ENCODE measurements at places on chromosomes 7 and 10.

- DNase-seq = no peak
Observed at GRCh38 chr10:102326031-102326430, 69.5 kb upstream of the NFKB2 start.

DNA sequence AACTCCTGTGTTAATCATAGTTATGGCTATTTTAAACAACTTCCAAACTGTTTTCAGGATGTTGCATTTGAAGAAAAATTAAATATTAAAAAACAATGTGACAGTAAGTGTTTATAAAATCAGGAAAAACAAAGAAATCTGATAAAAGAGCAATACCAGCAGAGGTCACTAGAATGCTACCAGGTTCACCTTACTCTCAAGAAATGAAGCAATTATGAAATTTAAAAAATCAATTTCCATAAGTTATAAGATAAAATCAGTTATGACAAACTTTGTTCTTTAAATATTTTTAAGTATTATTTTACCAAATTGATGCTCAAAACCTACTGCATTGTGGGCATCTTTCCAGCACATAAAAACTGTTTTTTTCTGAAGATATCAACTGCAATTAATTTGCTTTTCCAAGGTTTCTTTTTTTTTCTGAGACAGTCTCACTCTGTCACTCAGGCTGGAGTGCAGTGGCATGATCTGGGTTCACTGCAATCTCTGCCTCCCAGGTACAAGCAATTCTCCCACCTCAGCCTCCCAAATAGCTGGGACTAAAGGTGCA, 50.7 kb upstream of the RHEB start:
- DNase-seq = no peak

DNA sequence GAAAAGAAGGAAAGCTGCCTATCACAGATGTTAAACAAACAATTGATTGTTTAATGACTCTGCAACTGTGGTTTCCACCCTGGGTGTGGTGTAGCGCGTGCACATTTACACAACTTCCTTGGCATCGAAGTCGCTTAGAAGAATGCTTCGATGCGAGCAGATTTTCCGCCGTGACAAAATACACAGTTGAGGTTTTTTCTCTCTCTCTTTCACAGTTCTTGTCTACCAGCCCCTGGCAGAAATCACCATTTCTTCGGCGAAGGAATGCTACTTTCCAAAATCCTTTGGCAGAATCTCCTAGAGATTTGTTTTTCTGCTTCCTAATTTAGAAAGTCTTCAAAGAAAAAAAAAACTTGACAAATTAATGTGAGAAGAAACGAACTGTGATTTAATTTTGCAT, 70.7 kb upstream of the C1QL3 start:
- no peak for DNase-seq

DNA sequence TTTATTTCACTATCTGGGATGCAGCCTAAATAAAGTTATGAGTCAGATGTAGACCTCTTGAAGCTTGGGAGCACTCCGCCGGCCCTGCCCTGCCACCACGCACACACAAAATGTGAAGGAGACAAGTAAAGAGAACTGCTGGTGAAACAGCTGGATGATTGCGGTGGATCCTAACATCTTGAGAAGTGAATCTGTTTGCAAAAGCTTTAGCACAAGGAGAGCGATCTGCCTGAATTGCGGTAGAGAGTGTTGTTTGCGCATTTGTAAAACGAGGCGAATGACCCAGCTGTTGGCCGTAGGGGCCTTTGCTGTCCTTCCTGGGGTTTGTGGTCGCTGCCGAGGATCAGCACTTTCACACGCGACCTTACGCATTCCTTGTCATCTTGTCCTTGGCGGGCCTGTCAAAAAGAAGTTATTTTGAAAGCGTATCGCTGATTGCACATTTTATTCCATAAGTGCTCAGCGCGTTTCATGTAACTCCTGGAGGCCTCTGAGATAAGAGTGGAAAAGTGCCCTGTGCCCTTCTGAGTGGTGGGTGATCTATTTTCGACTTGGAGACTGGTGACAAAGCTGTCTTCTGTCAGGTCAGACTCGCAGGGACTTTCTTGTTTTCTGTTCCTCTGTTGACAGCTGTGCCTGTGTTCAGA, 40.8 kb downstream of the RBM20 start:
- DNase-seq = no peak

DNA sequence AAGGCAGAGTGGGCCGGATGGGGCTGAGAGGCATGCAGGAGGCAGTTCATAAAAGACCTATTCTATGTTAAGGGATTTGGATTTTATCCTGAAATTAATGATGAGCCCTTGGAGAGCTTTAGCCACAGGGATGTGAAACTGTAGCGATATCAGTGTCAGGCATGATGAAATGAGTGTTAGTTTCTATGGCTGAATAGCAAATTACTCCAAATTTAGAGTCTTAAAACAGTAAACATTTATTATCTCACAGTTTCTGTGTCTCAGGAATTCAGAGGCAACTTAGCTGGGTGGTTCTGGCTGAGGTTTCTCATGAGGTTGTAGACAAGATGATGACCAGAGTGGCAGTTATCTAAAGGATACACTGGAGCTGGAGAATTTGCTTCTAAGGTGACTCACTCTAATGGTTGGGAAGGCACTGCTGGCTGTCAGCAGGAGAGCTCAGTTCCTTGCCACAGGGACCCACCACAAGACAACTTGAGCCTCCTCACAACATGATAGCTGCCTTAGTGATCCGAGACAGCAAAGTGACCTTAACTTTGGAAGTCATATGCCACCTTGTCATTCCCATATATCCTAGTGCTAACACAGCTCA, 36.7 kb upstream of the SFTPD start:
- no peak for DNase-seq

GRCh38 chr10:111107023-111107422, 30.2 kb downstream of the ADRA2A start:
- no peak for DNase-seq

GRCh38 chr10:91883549-91884444, 25.5 kb downstream of the FGFBP3 start:
- DNase-seq = peak; percentile 78

DNA sequence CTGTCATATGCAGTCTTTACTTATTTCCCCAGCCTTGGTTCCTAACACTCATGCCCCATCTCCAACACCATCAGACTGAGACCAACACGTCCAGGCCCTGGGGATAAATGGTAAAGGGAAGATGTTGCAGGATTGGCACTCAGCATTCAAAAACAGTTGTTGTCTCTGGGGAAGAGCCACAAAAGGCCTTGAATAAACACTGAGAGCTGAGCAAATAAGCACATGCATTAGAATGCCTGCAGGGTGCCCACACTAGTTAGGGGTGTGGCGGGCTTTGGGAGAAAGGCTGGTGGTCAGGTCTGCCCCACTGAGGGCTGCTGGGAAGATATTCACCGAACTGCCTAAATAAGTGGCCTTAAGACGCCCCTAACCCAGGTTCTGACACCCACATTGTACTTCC, 391.0 kb downstream of the GFRA1 start:
- peak; percentile 2 for DNase-seq

DNA sequence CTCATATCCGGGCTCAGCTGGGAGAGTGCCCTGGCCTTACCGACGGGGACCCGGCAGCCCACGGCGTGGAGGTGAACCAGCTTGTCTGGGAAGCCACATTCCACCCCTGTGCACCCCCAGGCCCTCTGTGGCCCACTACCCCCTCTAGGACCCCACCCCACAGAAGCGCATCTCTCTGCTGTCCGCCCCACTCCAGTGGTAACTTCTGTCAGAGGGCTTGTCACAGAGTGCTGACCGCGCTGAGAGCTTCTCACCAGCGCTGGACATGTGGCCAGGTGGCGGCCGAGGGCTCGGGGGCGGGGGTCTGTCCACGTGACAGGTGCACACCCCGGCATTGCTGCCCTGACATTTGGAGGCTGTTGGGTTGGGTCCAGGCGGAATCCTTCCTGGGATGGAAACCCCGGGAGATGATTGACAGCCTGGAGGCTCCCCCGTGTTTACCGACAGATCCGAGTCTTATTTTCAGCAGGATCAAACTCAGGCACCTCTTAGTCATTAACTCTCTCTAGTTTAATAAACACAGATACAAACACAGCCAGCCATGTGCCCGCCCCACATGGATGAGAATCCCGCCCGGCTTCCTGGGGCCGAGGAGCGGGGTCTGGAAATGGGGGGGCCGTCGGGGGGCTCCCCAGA, 5.1 kb downstream of the ELFN1 start:
- DNase-seq = peak; percentile 9

GRCh38 chr10:29392376-29393021, 103.6 kb downstream of the LYZL1 start:
- peak; percentile 18 for DNase-seq

DNA sequence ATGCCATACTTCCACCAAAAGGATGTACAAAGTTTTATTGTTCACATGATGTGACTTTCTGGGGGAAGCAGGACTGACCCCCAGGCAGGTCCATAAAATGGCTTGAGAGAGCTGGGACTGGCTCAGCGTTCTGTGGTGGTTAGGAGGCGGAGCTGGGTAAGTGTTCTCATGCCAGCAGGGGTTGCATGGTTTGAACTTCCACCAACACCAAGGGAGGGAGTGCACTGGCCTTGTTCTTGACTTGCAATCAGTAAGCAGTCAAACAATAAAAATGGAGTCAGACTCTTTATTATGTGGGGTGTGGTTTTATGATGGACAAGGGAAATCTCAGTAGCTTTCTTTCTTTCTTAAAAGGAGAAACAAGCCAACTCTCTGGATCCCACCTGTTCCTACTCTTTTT, 95.4 kb upstream of the PRR15 start:
- no peak for DNase-seq

DNA sequence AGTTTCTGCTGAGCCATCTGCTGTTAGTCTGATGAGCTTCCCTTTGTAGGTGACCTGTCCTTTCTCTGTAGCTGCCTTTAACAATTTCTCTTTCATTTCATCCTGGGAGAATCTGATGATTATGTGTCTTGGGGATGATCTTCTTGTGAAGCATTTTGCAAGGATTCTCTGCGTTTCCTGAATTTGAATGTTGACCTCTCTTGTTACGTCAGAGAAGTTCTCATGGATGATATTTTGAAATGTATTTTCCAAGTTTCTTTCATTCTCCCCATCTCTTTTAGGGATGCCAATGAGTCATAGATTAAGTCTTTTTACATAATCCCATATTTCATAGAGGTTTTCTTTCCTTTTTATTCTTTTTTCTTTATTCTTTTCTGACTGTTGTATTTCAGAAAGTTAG, 184.2 kb upstream of the BET1 start:
- no peak for DNase-seq

DNA sequence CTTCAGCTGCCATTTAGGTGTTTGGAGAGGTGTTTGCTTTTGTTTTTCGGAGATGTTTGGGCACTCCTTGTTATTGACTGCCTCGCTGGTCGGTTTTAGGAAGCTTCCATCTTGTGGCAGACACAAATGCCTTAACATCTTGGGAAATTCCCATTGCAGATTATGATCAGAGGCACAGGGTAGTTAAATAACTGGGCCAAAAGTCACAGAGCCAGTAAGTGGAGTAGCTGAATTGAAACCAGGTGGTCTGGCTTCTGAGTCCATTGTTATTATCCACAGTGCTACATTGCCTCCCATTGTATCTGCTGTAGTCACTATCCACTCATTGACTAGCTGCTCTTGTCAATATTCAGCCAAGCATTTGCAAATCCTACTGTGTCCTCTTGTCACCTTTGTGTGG, 138.2 kb upstream of the PLPP4 start:
- no peak for DNase-seq

GRCh38 chr10:109203646-109204353, 719.5 kb downstream of the XPNPEP1 start:
- DNase-seq = no peak

DNA sequence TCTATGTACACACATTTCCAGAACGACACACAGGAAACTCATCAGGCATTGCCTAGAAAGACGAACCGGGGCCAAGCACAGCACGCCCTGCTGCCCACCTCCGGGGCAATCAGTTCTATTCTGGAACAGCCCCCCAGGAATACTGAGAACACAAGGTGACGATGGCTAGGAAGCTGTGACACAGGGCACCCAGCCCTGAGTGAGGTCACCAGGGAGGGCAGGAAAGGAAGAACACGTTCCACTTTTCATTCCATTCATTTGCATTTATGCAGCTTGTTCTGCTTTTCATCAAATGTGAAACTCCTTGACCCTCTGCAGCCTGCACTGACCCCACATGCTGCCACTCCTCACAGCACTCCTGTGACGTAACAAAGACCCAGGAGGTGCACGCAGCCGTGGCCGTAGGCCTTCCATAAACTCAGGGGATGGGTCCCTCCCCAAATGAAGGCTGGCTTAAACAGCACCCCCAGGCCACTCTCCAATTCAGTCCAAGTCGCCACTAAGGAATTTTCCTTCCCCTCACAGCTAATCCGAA, 28.9 kb downstream of the MAD1L1 start:
- no peak for DNase-seq

DNA sequence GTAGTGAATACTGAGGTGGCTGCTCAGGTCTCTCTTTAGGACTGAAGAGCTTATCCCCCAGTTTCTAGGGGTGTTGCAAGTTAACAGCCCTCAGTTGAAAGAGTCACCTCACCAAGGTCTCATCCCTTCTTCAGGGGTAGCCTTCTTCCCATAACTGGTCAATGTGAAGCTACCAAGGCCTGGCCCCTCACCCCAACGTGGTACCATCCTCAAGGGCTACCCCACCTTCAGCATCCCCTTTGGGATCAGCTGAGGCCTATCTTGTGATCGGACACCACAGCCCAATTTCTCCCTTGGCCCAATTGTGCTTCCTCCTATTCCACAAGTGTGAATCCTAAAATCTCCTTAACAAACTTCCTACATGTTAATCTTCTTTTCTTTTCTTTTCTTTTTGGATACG, 289.5 kb upstream of the MKLN1 start:
- no peak for DNase-seq

GRCh38 chr10:73076360-73077183, 20.1 kb downstream of the P4HA1 start:
- no peak for DNase-seq

GRCh38 chr7:134826105-134826504, 46.7 kb downstream of the CALD1 start:
- DNase-seq = no peak

GRCh38 chr10:46230615-46231014, 56.2 kb upstream of the ANTXRL start:
- DNase-seq = no peak

DNA sequence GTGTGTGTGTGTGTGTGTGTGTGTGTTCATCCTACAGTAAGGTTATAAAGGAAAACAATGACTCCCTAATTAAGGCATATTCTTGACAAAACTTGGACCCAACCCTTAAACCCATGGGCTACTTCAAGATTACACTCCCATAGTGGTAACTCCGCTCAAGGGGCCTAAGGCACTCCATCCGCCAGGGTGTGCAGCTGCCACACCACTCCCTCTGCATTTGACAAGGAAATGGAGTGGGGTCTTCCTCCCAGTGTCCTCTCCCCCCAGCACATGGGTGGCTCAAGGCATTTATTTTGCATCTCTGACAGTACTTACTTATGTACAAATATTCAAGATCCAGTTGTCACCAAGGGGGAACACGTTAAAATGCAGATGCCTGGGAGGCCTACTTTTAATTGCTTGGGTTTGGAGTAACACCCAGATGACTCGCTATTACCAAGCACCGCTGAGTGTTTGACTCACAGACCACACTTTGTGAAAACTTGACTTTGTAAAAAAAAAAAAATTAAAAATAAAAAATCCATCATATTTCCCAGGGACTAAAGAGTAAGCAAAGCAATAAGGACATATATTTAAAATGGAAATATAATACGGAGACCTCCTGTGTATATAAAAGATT, 53.0 kb upstream of the AGR3 start:
- no peak for DNase-seq

- DNase-seq = peak; percentile 40
Observed at GRCh38 chr7:74173074-74173473, 1.1 kb upstream of the EIF4H start.
